ENCODE measurements at places on chromosomes 13 and 19. TPM values are rescaled to one million over a fixed set of nuclear protein-coding genes. Genes with fewer than 3 reads are reported as not detected.
A peak's percentile ranks its signal among the peaks of the same experiment; 100 is the strongest.

- DNase-seq = no peak
- no peak overlapping the region for H3K27ac ChIP-seq
- H3K36me3 ChIP-seq = no peaks in the 10 kb centered on the region
- H3K27me3 ChIP-seq = no peaks in the 10 kb centered on the region
- no peak overlapping the region for H3K4me3 ChIP-seq
- H3K4me1 ChIP-seq = no peaks in the 10 kb centered on the region
Observed at GRCh38 chr19:45202637-45203036, 24.1 kb downstream of the BLOC1S3 start.

TNFSF9 gene
- 0.57 TPM for total RNA-seq

DNA sequence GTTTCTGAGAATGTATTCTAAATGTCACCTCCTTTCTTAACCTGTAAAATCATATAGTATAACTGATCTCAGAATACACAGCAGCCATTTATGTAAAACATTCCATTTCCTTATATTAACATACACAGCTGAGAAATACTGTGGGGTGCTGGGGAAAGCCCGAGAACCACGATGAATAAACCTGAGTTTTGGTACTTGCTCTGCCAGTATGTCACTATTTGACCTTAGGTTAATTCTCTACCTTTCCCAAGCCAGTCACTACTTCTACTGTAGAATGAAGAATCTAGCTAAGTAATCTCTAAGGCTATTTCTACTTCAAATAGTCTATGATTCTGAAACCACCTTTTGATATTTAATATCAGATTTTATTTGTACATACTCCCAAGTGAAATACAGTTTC lies 173.7 kb downstream of the TBC1D4 start:
- no peak overlapping the region for H3K4me3 ChIP-seq
- H3K36me3 ChIP-seq = peaks cover 67% of the 10 kb centered on the region
- H3K27ac ChIP-seq = peak overlapping the region; percentile 67

- H3K27ac ChIP-seq = no peak overlapping the region
- H3K36me3 ChIP-seq = no peaks in the 10 kb centered on the region
- H3K27me3 ChIP-seq = peaks cover 17% of the 10 kb centered on the region
- peaks cover 4% of the 10 kb centered on the region for H3K4me1 ChIP-seq
- H3K4me3 ChIP-seq = no peak overlapping the region
Observed at GRCh38 chr13:38399535-38399934, 49.9 kb downstream of the UFM1 start.

DNA sequence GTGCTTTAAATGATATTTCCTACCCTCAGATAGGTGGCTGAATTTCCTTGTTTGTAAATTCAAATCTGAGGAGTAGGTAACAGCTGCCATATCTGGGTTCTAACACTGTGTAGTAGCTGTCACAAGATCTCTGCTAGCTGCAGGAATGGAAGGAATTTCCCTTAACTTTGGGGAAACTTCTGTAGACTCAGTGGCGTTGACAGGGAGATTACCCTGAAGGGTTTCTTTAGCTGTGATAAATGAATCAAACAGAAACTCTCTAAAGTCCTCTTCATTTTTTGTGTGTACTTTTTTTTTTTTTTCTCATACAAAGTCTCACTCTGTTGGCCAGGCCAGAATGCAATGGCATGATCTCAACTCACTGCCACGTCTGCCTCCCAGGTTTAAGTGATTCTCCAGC lies 5.3 kb upstream of the EPSTI1 start:
- H3K36me3 ChIP-seq = no peaks in the 10 kb centered on the region
- H3K27me3 ChIP-seq = no peaks in the 10 kb centered on the region
- no peak for DNase-seq
- H3K4me3 ChIP-seq = no peak overlapping the region

TCF3 gene
- 115 TPM for total RNA-seq

DNA sequence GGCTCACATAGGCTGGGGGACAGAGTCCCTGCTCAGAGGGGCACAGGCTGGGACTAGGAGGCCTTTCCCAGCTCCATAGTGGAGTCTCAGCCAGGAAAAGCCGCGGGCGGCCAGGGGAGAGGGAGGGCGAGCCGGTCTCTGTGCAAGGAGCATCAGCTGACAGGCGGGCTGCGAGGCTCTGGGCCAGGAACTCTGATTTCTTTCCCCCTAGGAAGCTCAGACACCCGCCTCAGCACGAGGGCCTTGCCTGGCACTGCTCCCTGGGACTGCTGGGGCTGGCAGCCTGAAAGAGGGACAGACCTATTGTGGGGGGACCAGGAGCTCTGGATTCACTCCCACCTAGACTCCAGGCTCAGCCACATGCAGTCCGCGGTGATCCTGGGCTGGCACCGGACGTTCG lies 2.2 kb upstream of the PLK5 start:
- H3K27me3 ChIP-seq = peaks cover 27% of the 10 kb centered on the region
- no peak overlapping the region for H3K27ac ChIP-seq
- DNase-seq = no peak
- H3K4me1 ChIP-seq = peaks cover 5% of the 10 kb centered on the region
- H3K36me3 ChIP-seq = no peaks in the 10 kb centered on the region

GRCh38 chr19:46481947-46482346 lies 10.6 kb upstream of the PNMA8A start:
- DNase-seq = no peak
- H3K27ac ChIP-seq = no peak overlapping the region
- H3K27me3 ChIP-seq = peaks cover 40% of the 10 kb centered on the region
- H3K36me3 ChIP-seq = no peaks in the 10 kb centered on the region
- H3K4me1 ChIP-seq = peaks cover 5% of the 10 kb centered on the region
- H3K4me3 ChIP-seq = no peak overlapping the region

DNA sequence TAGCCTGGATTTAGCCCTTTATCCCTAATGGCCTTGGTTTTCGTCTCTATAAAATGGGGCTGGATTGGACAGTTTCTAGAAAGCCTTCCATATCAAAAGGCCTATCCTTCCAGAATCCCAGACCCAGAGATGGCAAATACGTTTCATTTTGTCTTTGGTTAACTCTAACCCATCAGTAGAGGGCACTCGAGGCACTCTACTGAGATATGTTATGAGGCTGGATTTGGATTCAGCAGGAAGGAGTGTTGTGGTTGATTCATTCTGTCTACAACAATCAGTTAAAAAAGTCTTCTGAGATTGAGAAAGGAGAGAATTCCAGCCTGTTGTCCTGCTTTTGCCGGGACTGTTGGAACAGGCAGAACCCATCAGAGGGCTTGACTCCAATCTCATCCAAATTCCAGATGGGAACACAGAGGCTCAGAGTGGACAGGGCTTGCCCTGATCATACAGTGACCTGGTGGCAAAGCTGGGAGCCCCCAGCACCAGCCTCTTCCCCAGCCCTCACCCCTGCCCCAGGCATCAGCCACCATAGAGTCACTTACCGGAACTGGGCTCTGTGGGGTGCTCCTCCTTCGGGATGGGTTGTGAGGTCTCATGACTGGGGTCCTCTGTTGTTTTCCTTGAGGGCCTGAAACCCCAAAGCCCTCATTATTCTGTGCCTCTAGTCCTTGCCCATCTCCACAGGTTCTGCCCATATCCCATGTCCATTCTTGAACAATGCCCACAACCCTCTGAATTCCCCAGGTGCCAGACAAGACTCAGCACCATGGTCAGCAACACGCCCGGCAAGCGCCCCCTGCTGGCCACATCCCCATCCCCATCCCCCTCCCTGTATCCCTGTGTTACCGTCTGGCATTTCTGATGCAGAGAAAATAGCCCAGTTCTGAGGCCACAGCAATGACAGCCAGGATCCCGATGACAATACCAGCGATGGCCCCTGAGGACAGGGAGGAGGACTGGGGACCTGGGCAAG lies 12.3 kb upstream of the ZNF180 start:
- DNase-seq = peak; percentile 71
- no peaks in the 10 kb centered on the region for H3K4me1 ChIP-seq
- H3K27me3 ChIP-seq = peaks cover 18% of the 10 kb centered on the region
- H3K27ac ChIP-seq = no peak overlapping the region
- H3K36me3 ChIP-seq = peaks cover 3% of the 10 kb centered on the region

KLK3 gene
- total RNA-seq = not detected

CHAF1A gene
- 77.0 TPM for total RNA-seq

ZNF563 gene
- 6.6 TPM for total RNA-seq

GRCh38 chr13:91122766-91123165 lies 224.7 kb upstream of the MIR17HG start:
- no peaks in the 10 kb centered on the region for H3K4me1 ChIP-seq
- no peak for DNase-seq
- H3K36me3 ChIP-seq = no peaks in the 10 kb centered on the region
- no peak overlapping the region for H3K4me3 ChIP-seq
- H3K27ac ChIP-seq = no peak overlapping the region

DNA sequence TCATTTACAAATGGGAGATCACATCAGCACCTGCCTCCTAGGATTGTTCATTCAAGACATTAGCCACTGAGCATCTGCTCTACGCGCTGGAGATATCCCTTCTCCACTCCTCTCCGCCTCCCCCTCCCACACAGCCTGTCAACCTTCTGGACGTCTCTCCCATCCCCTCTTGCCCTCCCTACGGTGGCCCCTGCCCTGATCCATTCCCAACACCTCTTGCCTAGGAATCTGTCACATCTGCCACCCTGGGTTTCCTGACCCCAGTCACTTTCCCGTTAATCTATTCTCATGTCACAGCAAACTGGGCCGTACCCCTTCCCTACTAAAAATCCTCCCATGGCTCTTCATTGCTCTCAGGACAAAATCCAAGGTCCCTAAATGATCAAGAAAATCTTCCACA lies 10.3 kb downstream of the DYRK1B start:
- DNase-seq = no peak
- H3K4me3 ChIP-seq = no peak overlapping the region
- peaks cover 11% of the 10 kb centered on the region for H3K4me1 ChIP-seq
- H3K36me3 ChIP-seq = peaks cover 13% of the 10 kb centered on the region

DNA sequence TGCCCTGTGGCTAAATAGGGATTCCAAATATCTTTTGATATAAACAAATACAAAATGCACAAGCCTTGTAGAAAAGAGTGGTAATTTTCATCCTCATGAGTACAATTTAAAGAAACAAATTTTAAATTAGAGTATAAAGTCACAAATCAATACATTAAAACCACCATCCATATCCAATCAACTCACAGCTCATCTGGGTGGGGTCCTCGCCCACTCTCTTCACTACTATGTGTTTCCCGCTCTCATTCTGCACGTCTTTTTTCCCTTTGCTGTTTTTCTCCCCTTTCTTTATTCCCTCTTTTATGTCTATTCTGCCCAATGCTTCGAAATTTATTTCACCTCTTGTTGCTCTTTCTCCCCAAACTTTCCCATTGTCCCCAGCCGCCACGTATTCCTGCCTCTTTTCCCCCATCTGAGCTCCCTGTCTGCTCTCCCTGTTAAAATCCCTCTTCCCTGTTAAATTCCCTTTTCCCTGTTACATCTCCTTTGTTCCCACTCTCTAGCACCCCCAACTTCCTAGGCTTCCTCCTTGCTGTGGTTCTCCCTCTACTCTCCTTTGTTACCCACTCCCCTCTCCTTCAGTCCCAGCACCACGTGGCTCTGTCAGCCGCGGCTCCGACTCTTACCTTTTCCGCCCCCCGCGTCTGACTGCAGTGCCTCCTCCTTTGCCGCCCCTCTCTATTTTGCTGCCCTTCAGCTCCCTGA lies 1.3 kb downstream of the ZNF616 start:
- H3K27ac ChIP-seq = peak overlapping the region; percentile 97
- H3K4me3 ChIP-seq = peak overlapping the region; percentile 96
- peaks cover 27% of the 10 kb centered on the region for H3K4me1 ChIP-seq

PPM1N gene
- 2.8 TPM for total RNA-seq

PGPEP1 gene
- total RNA-seq = 20.9 TPM

GRCh38 chr13:98797456-98797855 lies 45.0 kb upstream of the SLC15A1 start:
- H3K27me3 ChIP-seq = no peaks in the 10 kb centered on the region
- H3K4me1 ChIP-seq = no peaks in the 10 kb centered on the region
- no peak overlapping the region for H3K27ac ChIP-seq
- H3K4me3 ChIP-seq = no peak overlapping the region
- no peak for DNase-seq
- H3K36me3 ChIP-seq = peaks cover 62% of the 10 kb centered on the region
